ENCODE measurements at places on chromosomes 11 and 22. TPM values are rescaled to one million over a fixed set of nuclear protein-coding genes. Genes with fewer than 3 reads are reported as not detected.
A peak's percentile ranks its signal among the peaks of the same experiment; 100 is the strongest.

The OR51B4 gene
- total RNA-seq = 0.27 TPM

The PIWIL4 gene
- 1.5 TPM for total RNA-seq

The CYP2D6 gene
- total RNA-seq = 0.88 TPM

The MMP3 gene
- not detected for total RNA-seq

The MMP7 gene
- total RNA-seq = 10.6 TPM

The PTGDR2 gene
- total RNA-seq = 1.2 TPM

The APOBEC3H gene
- 1.1 TPM for total RNA-seq

The MISFA gene
- not detected for total RNA-seq

DNA sequence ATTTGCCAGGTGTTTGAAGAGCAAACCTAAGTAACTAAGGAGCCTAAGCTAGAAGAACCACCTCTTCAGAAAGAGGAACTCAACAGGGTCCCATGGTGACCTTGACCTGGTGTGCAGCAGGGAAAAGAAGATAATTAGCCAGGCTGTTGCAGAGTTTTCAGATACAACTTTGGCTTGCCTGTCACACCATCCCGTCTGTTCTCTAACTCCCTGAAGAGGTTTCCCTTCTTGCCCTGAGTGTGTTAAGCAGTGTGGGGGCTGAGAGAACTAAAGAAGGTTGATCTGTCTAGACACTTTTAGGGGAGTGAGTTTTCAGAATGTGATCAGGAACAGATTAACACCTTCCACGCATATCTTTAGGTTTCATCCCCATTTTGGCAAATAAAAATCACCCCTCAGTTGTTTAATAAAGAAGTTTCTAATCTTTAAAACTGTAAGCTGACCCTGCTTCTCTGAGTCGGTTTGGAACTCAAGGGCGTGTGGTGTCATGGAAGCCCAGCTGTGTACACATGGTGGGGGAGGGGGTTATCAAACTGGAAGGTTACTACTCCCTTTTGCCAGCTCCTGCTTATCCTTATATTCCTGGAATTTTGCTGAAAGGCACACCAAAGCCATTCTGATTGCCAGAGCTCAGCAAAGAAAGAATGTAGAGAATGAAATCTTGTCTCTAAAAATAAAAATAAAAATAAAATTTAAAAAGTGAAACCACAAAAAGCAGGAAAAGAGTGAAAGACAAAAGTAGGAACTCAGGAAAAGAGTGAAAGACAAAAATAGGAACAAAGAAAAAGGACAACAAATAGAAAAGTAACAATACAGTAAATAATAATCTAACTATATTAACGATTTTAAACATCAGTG, 70.2 kb downstream of the DBX1 start:
- no peak for DNase-seq

DNA sequence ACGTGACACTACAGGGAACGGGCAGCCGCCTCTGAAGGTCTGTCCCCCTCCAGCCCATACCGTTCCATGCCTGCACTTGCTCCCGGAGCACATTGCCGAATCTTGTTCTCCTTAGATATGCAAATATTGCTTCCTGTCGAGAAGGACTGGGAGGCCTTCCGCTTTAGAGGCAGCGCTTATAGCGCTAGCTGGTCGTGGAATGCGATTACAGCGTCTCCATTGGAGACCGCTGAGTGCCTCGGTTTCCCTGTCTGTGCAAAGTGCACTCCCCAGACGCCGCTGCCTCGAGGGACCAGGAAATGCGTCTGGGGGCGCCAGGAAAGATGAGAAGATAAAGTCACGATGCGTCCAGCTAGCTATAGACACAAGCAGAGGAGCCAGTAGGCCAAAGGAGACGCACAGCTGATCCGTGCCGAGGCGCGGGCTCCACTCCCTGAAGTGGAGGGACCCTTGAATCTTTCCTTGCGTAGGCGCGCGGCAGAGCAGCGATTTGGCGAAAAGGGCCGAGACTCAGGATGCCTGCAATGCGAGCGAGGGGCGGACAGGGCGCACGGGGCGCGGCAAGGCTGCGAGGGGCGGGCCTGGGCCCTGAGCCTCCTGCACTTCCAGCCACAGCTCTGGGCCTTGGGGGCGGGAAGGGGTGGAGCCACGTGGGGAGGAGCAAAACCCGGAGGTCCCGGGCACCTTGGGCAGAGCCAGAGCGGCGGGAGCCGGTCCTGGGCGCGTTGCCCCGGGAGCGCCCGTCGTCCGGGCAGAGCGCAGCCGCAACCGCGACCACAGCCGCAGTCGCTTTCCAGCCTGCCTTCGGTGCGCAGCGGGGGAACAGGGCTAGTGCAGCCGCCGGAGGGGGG, at the start of gene RASSF10:
TSS of gene RASSF10 (plus strand) at position 692 of the 851 bp plus-strand sequence. CDS start 261 bp downstream, outside the sequence.
- DNase-seq = peak; percentile 92

DNA sequence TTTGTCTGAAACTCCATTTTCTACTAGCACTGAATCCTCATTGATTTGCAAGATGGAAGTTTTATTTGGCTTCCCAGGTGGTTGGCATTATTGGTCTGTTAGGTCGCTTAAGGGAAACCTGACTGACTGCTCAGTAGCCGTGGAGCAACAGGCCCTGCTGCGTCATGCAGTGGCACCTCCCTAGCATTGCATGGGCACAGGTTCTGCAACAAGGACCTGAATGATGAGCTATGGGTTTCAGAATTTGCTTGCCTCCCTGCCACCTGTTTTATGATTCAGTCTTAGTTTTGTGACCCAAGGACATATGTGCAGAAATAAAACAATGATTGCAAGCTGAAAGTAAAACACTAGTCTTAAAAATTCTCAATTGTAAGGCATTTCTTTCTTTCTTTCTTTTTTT, 128.5 kb downstream of the SLC1A2 start:
- no peak for DNase-seq

DNA sequence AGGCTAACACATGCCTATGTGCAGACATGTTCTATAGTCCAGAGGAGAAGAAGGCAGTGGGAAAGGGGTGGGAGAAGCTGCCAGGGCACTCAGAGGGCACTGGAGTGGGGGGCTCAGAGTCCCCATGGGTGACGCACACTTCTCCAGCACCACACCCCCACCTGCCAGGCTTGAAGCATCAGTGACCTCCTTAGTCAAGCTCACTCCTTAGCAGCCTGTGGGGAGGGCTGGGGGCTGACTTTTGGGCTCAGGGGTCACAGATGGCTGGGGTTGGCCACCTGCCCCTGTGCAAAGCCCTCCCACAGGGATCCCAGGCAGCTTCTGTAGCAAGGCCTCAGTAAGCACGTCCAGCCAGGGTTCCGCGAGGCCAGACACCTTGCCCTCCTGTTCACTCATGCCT, 18.8 kb downstream of the TRIM29 start:
- no peak for DNase-seq

- DNase-seq = no peak
Observed at GRCh38 chr11:29562183-29562582, 454.6 kb downstream of the KCNA4 start.

DNA sequence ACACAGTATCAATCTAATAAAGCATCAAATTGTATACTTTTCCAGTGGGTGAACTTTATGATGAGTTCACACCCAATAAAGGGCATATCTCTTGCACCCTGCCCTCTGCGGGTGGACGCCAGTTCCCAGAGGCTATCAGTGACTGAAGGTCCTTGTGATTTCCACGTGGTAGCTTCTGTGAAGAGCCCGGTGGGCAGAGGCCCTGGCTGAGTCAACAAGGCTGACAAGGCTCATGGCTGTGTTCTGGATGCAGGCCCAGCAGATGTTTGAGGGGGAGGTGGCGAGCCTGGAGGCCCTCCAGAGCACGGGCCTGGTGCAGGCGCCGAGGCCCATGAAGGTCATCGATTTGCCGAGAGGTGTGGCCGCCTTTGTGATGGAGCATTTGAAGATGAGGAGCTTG, 71.4 kb downstream of the PIWIL3 start:
- peak; percentile 48 for DNase-seq

DNA sequence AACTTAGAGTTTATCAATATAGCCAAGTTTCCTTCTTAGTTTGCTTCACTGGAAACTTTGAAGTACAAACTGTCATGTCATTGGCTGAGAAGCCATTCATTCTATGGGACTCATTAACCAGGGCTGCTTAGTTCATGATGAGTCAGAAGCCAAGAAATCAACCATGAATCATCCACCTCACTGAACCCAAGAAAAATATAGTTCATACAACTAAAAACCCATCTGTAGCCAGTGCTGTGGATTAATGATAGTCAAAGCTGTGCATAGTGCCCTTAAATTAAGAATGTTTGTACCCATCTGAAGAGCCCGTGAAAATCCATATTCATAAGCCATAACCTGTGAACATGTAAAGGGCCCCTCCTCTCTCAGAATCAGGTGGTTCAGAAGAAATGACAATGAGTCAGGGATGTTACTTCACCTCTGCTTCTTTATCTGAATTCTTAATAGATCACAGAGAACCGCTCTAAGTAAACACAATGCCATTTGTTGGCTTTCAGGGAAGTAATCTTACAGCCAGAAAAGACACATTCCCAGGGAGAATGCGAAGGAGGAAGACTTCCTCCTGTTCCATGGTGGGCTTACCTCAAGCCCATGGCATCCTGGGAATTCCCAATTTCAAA, 25.4 kb downstream of the MMP20 start:
- no peak for DNase-seq

- DNase-seq = no peak
Observed at GRCh38 chr11:46106530-46107407, 14.5 kb downstream of the PHF21A start.

DNA sequence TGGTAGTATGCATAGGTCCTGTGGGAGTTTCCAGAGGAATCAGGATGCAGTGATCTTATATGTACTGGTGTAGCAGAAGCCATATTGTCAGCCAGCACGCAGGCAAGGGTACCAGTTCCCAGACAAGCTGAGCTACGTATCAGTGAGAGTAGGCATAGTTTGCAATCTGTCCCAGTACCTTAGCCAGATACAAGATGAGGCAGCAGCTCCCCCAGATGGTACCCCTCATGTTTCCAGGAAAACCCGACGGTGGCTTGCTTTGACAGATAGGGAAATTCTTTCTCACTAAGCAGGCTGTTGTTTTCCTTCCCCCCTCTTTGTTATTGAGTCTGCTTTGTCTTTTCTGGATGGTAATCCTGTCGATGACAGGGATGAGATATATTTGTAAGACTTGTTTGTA, 109.7 kb upstream of the RRM1 start:
- DNase-seq = no peak

Measured in upper lobe of left lung (tissue), 6 donors.